ENCODE measurements at places on chromosomes 6 and 20. TPM values are rescaled to one million over a fixed set of nuclear protein-coding genes. Genes with fewer than 3 reads are reported as not detected.

HCRTR2 gene
- not detected for total RNA-seq

POM121L2 gene
- total RNA-seq, result not detected

DNA sequence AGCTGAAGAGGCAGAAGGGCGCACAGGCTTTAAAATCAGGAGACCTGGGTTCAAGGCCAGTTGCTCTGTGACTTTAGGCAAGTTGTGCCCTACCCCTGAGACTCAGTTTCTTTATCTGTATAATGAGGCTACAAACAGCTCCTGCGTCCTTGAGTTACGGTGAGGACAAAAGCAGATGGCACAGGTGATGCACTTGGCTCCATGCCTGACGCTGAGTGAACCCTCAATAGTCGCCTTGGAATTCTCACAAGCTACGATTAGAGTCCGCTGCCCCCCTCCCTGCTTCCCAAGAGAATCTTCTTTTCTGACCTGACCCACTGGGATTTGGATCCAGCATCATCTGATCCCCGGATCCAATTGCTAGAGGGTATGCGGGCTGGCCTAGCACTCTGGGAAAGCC is 6.4 kb downstream of the KCNG1 start:
- H3K4me1 ChIP-seq, result no peaks in the 10 kb centered on the region
- H3K4me3 ChIP-seq, result no peak overlapping the region
- peaks cover 36% of the 10 kb centered on the region for H3K27me3 ChIP-seq
- no peaks in the 10 kb centered on the region for H3K36me3 ChIP-seq
- DNase-seq, result no peak

RNF39 gene
- not detected for total RNA-seq

PEX3 gene
- 19.7 TPM for total RNA-seq

DNA sequence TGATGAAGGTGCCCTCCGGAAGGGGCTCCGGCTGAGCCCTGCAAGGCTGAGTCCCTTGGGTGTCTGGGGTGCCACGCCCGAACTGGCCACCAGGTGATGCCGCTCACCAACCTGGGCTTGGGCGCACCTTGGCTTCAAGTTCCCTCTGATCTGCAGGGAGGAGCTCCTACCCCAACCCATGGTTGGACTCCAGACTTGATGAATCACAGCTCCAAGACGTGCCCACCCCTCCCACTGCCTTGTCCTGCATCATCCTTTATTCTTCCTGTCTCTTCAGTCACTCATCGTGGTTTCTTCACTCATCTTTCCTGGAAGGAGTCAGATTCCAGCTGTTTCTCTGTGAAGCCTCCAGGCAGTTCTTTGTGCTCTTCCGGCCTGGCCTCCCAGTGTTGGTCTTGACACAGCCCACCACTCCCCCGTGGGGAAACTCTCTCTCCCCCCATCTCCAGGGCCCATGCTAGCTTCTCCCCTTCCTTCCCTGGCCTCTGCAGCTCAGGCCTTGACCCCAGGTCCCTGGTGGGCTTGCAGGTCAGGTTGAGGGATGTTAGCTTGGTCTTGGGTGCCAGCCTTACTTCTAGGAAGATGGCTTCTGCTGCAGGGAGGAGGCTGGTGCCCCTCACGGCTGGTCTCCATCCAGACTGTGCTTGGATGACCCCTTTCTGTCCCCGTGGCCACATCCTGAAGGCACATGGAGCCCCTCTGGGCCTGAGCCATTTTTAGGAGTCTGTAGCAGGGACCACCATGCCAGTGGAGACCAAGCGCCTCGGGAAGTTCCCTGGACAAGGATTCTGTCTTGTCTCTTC is 2.6 kb upstream of the ZBP1 start:
- H3K4me3 ChIP-seq, result no peak overlapping the region
- peaks cover 2% of the 10 kb centered on the region for H3K27me3 ChIP-seq
- H3K27ac ChIP-seq, result peak overlapping the region; percentile 53
- DNase-seq, result peak; percentile 85

DNA sequence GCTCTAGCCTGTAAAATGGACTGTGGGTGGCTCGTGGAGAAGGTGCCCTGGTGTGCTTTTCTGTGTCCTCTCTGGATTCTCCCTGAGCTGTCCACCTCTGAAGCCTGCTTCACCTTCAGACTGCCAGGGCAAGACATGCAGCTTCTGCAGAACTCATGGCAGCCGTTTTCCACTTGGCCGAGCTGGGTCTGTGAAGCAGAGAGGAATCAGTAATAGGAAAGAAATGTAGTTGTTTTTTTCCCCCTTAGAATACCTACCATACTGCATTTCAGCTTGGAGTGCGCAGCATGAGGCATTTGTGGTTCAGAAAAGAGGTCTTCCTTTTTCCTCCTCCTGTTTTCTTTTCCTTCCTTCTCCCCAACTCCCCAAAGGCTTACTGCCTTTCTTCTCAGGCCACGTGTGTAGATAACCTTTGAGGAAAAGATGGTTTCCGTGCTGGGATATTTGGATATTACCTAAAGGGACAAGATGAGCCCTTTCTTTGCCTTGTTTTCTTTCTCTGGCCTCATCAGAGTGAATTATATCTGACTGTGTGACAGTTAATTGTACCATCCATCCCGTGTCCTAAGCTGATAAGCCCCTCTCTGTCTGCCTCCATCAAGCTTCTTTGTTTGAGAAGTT is 39.4 kb downstream of the RREB1 start:
- no peak overlapping the region for H3K4me3 ChIP-seq
- no peaks in the 10 kb centered on the region for H3K27me3 ChIP-seq
- H3K27ac ChIP-seq, result no peak overlapping the region
- peaks cover 70% of the 10 kb centered on the region for H3K4me1 ChIP-seq
- DNase-seq, result no peak

- H3K27ac ChIP-seq, result no peak overlapping the region
- no peaks in the 10 kb centered on the region for H3K4me1 ChIP-seq
- H3K4me3 ChIP-seq, result no peak overlapping the region
- peaks cover 8% of the 10 kb centered on the region for H3K27me3 ChIP-seq
- H3K36me3 ChIP-seq, result no peaks in the 10 kb centered on the region
Measured at GRCh38 chr6:99002831-99003230, 55.1 kb upstream of the FBXL4 start.

GRCh38 chr20:58706150-58706892 is 13.7 kb downstream of the NPEPL1 start:
- DNase-seq, result no peak
- no peaks in the 10 kb centered on the region for H3K27me3 ChIP-seq
- no peaks in the 10 kb centered on the region for H3K4me1 ChIP-seq
- peaks cover 14% of the 10 kb centered on the region for H3K36me3 ChIP-seq
- H3K27ac ChIP-seq, result no peak overlapping the region

- H3K27ac ChIP-seq, result no peak overlapping the region
- H3K36me3 ChIP-seq, result no peaks in the 10 kb centered on the region
- H3K4me3 ChIP-seq, result no peak overlapping the region
- peaks cover 2% of the 10 kb centered on the region for H3K27me3 ChIP-seq
- no peak for DNase-seq
- H3K4me1 ChIP-seq, result no peaks in the 10 kb centered on the region
Measured at GRCh38 chr6:132228894-132229293, 172.4 kb downstream of the MOXD1 start.

GRCh38 chr6:17107863-17108262 is 6.0 kb downstream of the STMND1 start:
- H3K27ac ChIP-seq, result no peak overlapping the region
- peaks cover 25% of the 10 kb centered on the region for H3K27me3 ChIP-seq
- H3K36me3 ChIP-seq, result no peaks in the 10 kb centered on the region
- H3K4me1 ChIP-seq, result no peaks in the 10 kb centered on the region
- H3K4me3 ChIP-seq, result no peak overlapping the region

DNA sequence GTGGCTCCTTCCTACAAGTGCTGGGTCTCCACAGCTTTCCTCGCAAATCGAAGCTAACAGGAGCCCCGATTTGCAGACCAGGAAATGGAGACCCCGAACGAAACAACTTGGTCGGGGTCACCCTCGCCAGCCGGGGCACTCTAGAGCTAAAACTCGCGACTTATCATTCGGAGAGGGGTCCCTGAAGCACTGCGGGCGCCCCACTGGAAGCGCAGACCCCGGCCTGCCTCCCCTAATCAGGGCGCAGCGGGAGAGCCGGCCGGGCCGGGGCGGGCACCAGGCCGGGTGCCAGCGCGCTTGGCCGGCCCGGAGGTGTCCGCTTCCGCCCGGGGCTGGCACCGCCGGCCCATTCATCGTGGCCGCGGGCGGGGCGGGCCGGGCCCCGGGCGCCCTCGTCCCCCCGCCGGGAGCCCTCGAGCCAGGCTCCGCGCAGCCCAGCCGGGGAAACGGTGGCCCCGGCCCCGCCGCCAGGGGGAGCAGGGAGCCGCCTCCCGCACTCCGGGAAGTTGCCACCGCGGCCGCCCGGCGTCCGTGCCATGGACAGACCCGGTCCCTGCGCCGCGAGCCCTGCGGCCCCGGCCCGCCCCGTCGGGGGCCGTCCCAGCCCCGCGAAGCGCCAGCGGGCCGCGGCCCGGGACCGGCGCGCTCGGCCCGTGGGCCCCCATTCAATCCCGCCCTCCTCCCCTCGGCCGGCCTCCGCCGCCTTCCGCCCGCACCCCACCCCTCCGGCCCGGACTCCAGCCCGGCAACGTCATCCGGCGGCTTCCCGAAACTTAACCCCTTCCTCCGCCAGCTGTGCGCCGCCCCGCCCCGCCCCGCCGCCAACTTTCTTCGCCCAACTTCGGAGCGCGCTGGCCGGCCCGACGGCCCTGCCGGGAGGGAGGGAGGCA is 961 bp downstream of the RRBP1 start:
- H3K4me3 ChIP-seq, result peak overlapping the region; percentile 67
- H3K27ac ChIP-seq, result peak overlapping the region; percentile 33
- H3K36me3 ChIP-seq, result peaks cover 8% of the 10 kb centered on the region
- peak; percentile 84 for DNase-seq
- peaks cover 18% of the 10 kb centered on the region for H3K4me1 ChIP-seq
- peaks cover 13% of the 10 kb centered on the region for H3K27me3 ChIP-seq

DNA sequence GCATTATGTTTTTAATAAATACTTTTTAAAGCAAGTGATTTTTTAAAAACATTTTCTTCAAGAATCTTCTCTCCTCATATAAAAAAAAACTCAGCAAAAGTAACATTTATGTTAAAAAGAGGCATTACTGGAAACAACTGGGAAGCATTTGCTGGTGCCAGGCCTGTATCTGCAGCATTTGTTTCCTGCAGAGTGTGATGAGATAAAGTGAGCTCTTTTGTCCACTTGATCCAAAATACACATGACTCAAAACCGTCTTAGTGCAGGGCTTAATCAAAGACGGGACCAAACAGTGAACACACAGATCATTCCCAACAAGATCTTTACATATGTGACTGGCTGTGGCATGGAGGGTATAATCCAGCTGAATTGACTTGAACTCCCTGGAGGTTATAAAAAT is 28.3 kb upstream of the RIPPLY2 start:
- no peak overlapping the region for H3K27ac ChIP-seq
- no peaks in the 10 kb centered on the region for H3K4me1 ChIP-seq
- no peak for DNase-seq
- H3K27me3 ChIP-seq, result peaks cover 2% of the 10 kb centered on the region

GRCh38 chr6:163712566-163712961 is 298.0 kb downstream of the QKI start:
- no peak overlapping the region for H3K4me3 ChIP-seq
- H3K27ac ChIP-seq, result no peak overlapping the region
- no peak for DNase-seq
- peaks cover 7% of the 10 kb centered on the region for H3K27me3 ChIP-seq

GRCh38 chr6:50821441-50822077 is 2.9 kb downstream of the TFAP2B start:
- peaks cover 80% of the 10 kb centered on the region for H3K27me3 ChIP-seq
- H3K4me1 ChIP-seq, result peaks cover 10% of the 10 kb centered on the region
- no peak overlapping the region for H3K4me3 ChIP-seq
- H3K27ac ChIP-seq, result no peak overlapping the region
- no peaks in the 10 kb centered on the region for H3K36me3 ChIP-seq

GRCh38 chr6:6154335-6154734 is 147.6 kb upstream of the NRN1 start:
- DNase-seq, result no peak
- no peak overlapping the region for H3K4me3 ChIP-seq
- no peaks in the 10 kb centered on the region for H3K36me3 ChIP-seq
- H3K27ac ChIP-seq, result no peak overlapping the region

DNA sequence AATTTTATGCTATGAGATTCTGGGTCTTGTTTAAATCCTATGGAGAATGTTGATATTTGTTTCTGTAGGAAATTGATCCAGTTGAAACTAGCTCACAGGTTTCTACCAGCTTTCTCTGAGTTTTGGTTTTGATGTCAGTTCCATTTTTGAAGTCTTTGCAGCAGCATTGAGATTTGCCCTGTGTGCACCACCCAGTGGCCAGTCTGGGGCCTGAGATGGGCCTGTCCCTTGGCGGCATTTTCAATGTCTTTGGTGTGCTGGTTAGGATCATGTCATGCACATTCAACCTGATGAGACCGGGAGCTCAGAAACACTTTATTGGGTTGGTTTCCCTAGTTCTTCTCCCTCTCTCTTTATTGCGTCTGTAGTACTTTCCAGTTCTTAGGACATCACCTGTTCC is 395.2 kb upstream of the MAP3K7 start:
- H3K27me3 ChIP-seq, result no peaks in the 10 kb centered on the region
- H3K4me3 ChIP-seq, result no peak overlapping the region
- DNase-seq, result no peak
- H3K36me3 ChIP-seq, result no peaks in the 10 kb centered on the region
- H3K4me1 ChIP-seq, result no peaks in the 10 kb centered on the region

XKR7 gene
- not detected for total RNA-seq

DNA sequence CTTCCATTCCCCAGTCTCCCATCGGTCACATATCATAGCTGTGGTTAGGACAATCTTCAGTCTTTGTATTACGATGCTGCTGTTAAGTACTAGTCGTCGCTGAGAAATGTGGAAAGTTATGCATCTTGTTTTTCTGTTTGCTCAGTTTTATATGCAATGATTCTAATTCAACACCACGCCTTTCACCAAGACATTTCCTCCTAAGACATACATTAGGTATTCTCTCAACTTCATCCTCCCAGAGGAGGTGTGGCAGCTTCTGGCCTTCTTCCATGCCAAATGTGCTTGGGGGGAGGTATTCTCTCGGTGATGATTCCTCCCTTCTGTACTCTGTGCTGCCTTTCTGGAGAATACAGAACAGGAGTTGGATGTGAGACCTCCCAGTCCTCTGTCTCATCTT is 66.1 kb downstream of the B4GALT5 start:
- peaks cover 18% of the 10 kb centered on the region for H3K36me3 ChIP-seq
- H3K4me3 ChIP-seq, result no peak overlapping the region

DNA sequence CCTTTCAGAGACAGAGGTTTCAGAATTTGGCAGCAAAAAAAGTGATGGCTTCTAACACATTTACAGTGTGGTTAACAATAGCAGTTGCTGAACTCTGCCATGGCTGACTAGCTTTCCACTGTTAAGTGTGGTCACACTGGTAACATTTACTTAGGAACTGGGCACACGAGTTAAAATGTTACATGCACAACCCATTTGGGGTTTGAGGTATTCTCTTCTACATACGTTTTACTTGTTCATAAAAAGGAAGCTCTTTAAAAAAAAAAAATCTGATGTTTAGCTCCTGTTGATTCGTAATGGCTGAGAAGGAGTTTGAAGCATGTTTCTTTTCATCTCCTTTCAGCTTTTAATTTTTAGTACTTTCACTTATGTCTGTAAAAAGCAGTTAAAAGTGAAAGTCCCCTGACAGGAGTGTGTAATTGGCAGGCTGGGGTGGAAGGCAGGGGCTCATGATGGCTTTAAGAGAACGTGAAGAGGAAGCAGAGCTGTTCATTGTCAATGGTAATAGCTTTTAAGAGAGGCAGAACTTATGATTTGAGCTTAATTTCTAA is 245.9 kb downstream of the FARS2 start:
- H3K4me1 ChIP-seq, result peaks cover 15% of the 10 kb centered on the region
- no peaks in the 10 kb centered on the region for H3K27me3 ChIP-seq
- H3K27ac ChIP-seq, result no peak overlapping the region
- no peak overlapping the region for H3K4me3 ChIP-seq

GSTA2 gene
- not detected for total RNA-seq

NRSN1 gene
- total RNA-seq, result not detected

Data from activated CD4-positive, alpha-beta memory T cell treated with anti-CD3 and anti-CD28 coated beads for 36 hours (primary cell).